ENCODE measurements at places on chromosomes 13 and 19. TPM values are rescaled to one million over a fixed set of nuclear protein-coding genes. Genes with fewer than 3 reads are reported as not detected.

The RAB20 gene
- total RNA-seq = 2.8 TPM

The ZGLP1 gene
- total RNA-seq = 1.7 TPM

The NLRP4 gene
- total RNA-seq = not detected

The CYP2F1 gene
- not detected for total RNA-seq

The CCDC70 gene
- not detected for total RNA-seq

The TNFSF9 gene
- total RNA-seq = 2.9 TPM

The TNNT1 gene
- 135 TPM for total RNA-seq

The PPM1N gene
- 8.1 TPM for total RNA-seq

The SLC8A2 gene
- 0.25 TPM for total RNA-seq

The CEACAM5 gene
- total RNA-seq = 1.5 TPM

The ZNF85 gene
- 0.20 TPM for total RNA-seq

The TMPRSS9 gene
- 0.08 TPM for total RNA-seq

The IZUMO2 gene
- not detected for total RNA-seq

The RAB4B gene
- total RNA-seq = 16.7 TPM

The HIPK4 gene
- 0.17 TPM for total RNA-seq

The CNFN gene
- 49.3 TPM for total RNA-seq

The GJB6 gene
- total RNA-seq = not detected

The ZNF726 gene
- 0.61 TPM for total RNA-seq

The NRTN gene
- 1.2 TPM for total RNA-seq

The GPR4 gene
- 0.27 TPM for total RNA-seq

All from A549 treated with Mapracorat at 1 μM for 4 hours (cell line).